ENCODE measurements at places on chromosomes 6 and 20.
A peak's percentile ranks its signal among the peaks of the same experiment; 100 is the strongest.

- DNase-seq, result no peak
Measured at GRCh38 chr6:135250751-135251497, 69.8 kb downstream of the MYB start.

GRCh38 chr20:35104685-35105295 is 12.2 kb upstream of the TRPC4AP start:
- no peak for DNase-seq

DNA sequence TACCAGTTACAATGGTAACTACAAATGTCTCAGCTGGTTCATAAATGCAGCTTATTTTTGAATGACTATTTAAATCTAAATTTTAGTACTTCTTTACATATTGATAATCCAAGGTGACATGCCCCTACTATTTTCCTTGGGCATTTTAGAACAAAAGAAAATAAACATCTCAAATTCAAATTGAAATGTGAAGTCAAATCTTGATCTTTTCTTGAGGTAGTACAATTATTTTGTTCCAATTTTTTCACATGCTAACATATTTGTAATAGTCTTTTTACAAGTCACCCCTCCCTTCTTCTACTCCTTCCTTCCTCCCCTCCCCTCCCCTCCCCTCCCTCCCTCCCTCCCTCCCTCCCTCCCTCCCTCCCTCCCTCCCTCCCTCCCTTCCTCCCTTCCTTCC is 370.1 kb upstream of the MMS22L start:
- no peak for DNase-seq

GRCh38 chr6:108564178-108564577 is 3.5 kb downstream of the FOXO3 start:
- DNase-seq, result peak; percentile 95

GRCh38 chr6:81909981-81910900 is 157.8 kb upstream of the TENT5A start:
- DNase-seq, result peak; percentile 52

DNA sequence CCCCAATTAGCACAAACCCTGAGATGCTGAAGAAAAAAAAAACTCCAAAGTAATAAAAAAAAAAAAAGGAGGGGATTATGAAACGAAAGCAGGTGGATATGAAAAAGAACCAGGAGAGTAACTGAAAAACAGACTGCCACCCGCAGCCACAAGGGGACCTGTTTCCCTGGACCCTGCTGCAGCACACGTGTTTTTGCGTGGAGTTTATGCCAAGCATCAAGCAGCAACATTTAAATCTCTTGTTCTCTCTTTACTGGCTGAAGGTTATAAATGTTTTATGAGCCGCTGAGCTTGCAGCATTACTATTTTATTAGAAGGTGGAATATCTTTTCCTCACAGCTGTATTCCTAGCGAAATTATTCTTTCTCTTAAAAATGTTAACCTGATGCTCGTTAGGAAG is 131.6 kb upstream of the OLIG3 start:
- DNase-seq, result no peak

GRCh38 chr6:134830194-134830593 is 119.7 kb downstream of the ALDH8A1 start:
- no peak for DNase-seq

GRCh38 chr20:63552481-63553249 is 1.3 kb upstream of the FNDC11 start:
- no peak for DNase-seq

DNA sequence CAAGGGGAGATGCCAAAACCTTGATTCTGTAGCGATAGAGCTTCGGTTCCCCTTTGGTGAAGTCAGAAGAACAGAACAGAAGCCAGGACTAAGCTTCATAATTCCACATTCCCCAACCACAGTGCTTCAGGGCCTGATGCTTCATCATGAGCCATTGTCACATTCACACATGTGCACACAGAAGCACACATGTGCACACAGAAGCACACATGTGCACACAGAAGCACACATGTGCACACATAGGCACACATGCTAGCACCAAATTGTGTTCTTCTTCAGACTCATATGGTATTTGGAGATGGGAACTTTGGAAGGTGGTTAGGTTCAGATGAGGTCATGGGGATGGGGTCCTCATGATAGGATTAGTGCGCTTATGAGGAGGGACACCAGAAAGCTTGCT is 183.2 kb downstream of the SYNE1 start:
- DNase-seq, result no peak

DNA sequence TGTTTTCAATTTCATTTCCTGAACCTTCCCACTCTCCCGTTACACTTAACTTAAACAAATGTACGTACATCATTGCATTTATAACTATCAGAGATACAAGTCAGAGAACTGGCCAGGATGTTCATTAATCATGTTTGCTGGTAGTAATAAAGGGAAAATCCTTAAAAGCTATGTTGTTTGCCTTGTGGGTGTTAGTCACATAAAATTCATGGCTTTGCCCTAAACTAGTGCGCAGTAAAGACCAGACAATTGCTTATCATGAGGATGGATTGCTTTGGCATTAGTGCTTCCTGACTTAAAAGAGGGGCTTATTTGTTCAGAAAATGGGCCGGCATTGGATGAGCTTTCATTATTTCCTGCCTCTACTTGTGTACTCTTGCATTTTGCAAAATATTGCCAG is 1037.3 kb upstream of the FLRT3 start:
- DNase-seq, result no peak

GRCh38 chr6:43927532-43928210 is 157.7 kb downstream of the VEGFA start:
- DNase-seq, result no peak

GRCh38 chr6:25875563-25875905 is 1.5 kb upstream of the SLC17A3 start:
- DNase-seq, result no peak

DNA sequence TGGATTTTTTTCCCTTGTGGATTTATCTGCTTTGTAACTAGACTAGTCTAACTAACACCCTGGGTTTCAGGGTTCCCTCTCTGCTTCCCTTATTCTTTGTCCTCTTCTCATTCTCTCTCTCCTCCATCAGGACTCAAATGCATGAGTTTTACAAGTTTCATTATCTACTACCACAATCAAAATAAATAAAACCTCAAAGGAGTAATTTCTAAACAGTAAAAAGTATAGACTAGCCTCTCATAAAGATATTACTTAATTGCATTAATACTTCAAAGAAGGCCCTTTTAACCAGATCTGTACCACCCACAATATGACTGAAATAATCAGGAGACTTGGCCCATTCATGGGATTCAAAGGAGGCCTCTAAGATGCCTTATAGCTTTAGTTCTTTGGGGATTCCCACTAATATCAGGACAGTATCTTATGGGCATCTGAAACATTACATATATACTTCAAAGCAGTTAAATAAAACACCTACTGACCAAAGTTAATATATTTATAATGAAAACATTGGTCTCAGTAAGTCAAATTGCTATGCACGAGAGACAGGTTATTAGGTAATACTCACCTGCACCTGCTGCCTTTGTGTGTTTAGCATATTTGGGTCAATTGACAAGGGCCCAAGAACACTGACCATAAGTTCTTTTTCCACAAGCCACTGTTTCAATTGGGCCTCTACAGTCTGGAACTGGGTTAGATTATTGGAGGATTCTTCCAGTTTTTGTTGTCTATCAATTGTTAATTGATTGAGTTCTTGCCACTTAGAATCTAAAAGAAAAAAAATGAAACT is 85.7 kb downstream of the DST start:
- DNase-seq, result no peak

GRCh38 chr6:31651602-31652191 is 764 bp downstream of the BAG6 start:
- DNase-seq, result no peak

DNA sequence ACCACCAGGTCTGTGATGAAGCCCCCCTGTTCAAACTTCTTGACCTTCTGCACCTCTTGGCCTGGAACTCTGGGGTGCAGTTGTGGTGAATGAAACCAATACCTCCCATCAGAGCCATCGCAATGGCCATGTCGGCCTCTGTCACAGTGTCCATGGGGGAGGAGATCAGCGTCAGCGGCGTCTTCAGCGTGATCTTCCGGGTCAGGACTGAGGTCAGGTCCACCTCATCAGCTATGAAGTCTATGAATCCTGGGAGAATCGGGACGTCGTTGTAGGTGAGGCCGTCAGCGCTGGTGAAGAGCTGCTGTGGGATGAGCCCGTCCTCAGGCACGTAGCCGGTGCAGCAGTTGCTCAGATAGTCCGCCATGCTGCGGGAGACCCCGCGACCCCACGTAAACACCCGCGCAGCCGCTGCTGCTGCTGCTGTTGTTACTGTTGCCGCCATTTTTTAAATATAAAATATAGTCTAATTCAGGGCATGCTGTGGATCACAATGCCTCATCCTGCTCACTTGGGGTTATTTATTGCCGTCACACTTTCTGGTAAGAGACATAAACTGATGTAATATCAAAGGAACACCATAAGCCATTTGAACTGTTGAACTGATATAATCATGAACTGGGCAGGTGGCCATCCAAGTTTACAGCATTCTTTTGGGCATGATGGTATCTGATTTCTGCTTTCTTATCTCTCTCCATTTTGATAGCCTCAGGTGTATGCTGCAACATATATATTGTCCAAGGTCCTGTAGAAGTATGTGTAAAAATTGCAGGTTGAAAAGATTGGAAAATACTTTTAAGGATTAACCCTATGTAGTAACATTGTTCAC is 18.7 kb upstream of the RNF144B start:
- DNase-seq, result no peak

GRCh38 chr6:5121479-5121878 is 36.3 kb downstream of the PPP1R3G start:
- no peak for DNase-seq

- DNase-seq, result peak; percentile 77
Measured at GRCh38 chr6:137094411-137095008, 49.7 kb upstream of the IL20RA start.
